ENCODE measurements at places on chromosomes 4 and X.

GRCh38 chr4:177194906-177195305 is 114.8 kb upstream of the NEIL3 start:
- no peak for DNase-seq

DNA sequence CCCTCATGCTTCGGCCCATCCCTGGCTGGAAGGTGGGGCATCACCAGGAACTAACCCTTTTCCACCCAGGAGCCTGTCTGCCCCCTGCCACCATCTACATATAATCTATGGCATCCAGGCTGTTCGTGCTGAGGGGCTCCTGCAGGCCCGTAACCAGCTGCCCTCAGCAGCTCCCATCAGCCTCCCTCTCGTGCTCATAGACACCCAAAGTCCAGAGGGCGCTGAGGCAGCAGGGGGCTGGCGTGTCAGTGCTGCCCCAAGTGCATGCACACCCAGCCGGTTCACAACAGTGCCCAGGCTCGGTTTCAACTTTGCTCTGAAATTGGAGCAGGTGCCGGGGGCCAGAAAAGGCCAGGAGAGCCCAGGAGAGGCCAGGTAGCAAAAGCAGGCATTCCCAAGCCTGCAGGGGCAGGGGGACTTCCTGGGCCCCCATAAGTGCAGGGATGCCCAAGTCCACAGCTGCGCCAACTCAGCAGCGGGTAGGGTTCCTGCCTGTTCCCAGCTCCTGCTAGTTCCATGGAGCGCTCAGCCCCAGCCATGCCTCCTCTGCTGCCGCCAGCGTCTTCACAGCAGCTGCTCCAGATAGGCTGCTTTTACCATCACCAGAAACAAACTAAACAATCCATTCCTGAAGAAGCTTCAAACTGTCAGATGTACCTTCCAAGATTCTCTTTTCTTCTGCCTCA is 558.2 kb upstream of the GNPDA2 start:
- no peak for DNase-seq

- no peak for DNase-seq
Measured at GRCh38 chr4:76090241-76090691, 15.8 kb downstream of the ART3 start.

DNA sequence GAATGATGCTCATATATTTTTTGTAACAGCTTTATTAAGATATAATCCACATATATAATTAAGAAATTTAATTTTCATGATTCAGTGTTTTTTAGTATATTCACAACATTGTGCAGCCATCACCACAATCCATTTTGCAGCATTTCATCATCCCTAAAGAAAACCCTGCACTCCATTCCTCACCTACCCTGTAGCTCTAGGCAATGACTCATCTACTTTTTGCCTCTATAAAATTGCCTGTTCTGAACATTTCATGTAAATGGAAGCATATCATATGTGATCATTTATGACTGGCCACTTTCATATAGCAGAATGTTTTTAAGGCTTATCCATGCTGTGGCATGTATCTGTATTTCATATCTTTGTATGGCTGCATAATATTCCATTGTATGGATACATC is 339.9 kb downstream of the MAPK10 start:
- no peak for DNase-seq

- DNase-seq = no peak
Measured at GRCh38 chr4:156790866-156791265, 180.7 kb downstream of the PDGFC start.

- DNase-seq = no peak
Measured at GRCh38 chr4:6905516-6906445, 3.8 kb upstream of the TBC1D14 start.

DNA sequence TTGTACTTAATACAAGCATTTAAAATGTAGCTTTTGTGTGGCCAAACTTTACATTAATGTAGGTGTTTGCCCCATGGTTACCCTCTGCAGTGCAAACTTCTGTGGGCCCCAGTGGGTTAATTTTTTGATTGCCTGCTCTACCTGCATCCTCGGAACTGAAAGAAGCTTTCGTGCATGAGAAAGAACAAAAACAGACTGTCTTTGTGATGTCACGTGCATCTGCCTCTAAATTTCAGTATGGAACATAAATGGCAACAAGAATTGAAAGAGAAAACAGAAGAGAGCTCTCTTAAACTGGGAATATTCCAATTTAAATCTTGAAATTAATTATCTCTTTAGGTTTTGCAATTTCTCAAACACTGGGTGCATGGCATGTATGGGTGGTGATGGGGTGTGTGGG is 182.4 kb upstream of the LCORL start:
- DNase-seq = no peak

DNA sequence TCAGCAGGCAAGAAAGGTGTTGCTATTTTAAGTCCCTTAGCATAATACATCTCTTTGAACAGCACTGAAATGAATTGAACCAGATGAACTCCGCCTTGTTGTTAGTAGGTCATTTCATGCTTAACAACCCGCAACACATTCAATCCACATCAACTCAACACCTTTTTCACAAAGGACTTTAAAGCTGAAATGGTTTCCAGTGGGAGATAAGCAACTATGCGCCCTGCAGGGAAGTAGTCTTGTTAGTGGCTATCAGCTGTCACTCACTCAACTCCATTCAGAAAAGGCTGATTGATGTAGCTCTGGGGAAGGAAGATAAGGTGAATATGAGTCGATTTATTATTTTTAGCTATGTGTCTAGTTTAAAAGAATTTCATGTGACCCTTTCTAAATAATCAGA is 46.0 kb downstream of the ATP8A1 start:
- DNase-seq = no peak

DNA sequence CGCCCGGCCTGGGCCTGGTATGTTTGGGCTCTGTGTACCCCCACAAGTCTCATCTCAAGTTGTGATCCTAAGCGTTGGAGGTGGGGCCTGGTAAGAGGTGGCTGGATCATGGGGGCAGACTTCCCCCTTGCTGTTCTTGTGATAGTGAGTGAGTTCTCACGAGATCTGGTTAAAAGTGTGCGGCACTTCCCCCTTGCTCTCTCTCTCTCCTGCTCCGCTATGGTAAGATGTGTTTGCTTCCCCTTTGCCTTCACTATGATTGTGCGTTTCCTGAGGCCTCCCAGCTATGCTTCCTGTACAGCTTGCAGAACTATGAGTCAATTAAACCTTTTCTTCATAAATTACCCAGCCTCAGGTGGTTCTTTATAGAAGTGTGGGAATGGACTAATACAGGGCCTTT is 53.0 kb downstream of the CHST7 start:
- no peak for DNase-seq

Data from stimulated activated CD4-positive, alpha-beta T cell treated with anti-CD3 and anti-CD28 coated beads, Interleukin-12 subunit alpha, Interleukin-12 subunit beta, amount 100 ng/mL, for 48 hours (primary cell).